ENCODE measurements at places on chromosomes 1 and 21.

GRCh38 chr21:29571949-29572348 lies 273.2 kb downstream of the BACH1 start:
- no peak for DNase-seq

GRCh38 chr1:225613006-225613405 lies 39.9 kb downstream of the ENAH start:
- no peak for DNase-seq

GRCh38 chr1:101408212-101409042 lies 171.6 kb downstream of the S1PR1 start:
- no peak for DNase-seq

GRCh38 chr1:47771751-47772150 lies 225.4 kb downstream of the TRABD2B start:
- DNase-seq, result no peak

- no peak for DNase-seq
These were observed 14.9 kb downstream of the STX12 start for GRCh38 chr1:27787895-27788294.

GRCh38 chr1:43171312-43171875 lies 696 bp downstream of the EBNA1BP2 start:
- no peak for DNase-seq

- DNase-seq, result peak; percentile 25
These were observed 54.5 kb downstream of the PCNX2 start for GRCh38 chr1:233240829-233241682.

GRCh38 chr1:163202833-163203451 lies at the start of gene RGS5:
RGS5 (minus strand) TSS chr1:163202916; CDS start chr1:163202835, 81 bp downstream.
- DNase-seq, result no peak

DNA sequence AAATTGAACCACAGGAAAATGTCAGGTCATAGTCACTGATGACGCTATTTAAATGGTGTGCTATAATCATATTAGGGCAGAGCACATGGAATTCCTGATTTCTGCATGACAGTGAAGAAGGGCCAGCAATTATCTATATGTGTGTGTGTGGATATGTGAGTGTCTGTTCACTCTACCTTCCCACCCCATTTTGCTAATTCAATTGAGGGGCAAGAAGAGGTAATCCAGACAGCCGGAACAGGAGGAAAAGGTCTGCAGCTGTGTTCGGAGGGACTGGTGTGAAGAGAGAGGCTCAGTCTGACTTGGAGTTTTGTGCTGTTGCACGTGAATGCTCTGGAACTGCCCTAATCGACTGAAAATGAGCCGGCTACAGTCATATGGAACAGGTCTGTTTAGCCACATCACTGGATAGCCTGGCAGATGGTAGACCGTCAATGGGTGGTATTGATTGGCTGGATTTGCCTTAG lies 5.1 kb upstream of the ELAVL4 start:
- no peak for DNase-seq

GRCh38 chr1:30923597-30923996 lies 15.0 kb upstream of the SDC3 start:
- no peak for DNase-seq

DNA sequence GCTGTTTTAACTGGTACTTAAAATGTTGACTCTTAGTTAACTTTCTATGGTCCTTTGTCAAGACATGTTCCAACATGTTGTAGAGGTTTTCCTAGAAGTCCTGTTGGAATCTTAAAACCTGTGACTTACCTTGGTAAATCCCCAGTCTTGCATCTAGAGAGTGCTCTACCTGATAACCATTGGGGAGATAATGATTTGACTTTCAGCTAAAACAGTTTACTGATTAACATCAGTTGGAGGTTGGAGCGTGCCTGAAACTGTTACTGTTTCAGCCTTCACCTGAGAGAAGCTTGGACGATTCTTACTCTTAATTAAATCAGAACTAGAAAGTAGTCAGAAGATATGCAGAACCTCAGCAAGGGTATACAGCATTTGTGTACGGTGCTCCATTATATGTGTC lies 8.8 kb downstream of the MDM4 start:
- no peak for DNase-seq

DNA sequence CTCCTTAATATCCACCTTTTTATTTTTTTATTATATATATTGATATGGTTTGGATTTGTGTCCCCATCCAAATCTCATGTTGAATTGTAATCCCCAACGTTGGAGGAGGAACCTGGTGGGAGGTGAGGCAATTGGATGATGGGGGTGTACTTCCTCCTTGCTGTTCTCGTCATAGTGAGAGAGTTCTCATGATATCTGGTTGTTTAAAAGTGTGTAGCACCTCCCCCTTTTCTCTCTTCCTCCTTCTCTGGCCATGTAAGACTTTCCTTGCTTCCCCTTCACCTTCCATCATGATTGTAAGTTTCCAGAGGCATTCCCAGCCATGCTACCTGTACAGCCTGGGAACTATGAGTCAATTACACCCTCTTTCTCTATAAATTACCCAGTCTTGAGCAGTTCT lies 22.7 kb upstream of the CCSAP start:
- no peak for DNase-seq

DNA sequence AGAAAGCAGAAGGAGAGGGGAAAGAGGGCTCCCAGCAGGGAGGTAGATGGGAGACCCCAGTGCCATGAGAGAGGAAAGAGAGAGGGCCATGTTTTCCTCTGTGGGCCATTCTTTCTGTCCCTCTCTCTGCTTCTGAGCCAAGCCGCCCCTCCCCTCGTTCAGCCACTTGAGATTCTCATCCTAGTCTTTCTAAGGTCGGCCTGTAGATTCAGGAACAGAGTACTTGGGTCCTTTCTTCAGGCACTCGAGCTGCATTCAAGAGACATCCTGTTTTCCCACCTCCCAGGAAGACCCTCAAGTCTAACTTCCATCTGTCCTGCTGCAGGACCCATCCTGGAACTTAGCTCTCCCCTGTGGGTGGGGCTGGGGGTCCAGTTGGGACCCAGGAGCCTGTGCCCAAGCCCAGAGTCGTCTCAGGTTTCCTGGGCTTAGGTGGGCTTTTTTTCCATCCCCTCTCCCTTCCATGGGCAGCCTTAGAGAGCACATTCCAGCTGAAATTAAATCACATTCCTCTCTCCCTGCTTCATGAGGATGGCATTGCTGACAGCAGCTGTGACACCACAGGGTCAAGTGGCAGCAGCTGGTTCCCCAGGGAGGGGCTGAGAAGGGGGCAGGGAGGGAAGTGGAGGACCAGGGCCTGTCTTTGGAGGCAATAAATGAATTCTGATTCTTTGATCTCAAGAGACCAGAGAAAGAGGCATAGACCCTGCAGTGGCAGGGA lies 13.0 kb downstream of the NES start:
- DNase-seq, result no peak

DNA sequence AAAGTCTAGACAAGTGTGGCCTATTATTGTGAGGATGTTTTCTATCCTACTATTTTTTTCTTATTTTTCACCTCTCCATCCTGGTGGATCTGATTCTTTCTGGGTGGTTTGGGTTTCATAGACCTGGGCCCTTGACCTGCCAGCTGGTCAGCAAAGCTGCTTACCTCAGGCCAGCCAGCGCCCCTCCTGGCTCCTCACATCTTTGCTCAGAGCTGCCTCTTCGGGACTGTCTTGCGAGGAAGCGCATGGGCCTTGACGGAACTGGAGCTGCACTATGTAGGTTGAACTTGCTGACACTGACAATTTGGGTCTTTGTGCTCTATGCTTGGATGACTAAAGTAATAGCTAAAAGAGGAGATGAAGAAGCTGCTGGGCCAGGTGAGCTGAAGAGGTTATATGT lies 138.5 kb upstream of the SYT6 start:
- no peak for DNase-seq

DNA sequence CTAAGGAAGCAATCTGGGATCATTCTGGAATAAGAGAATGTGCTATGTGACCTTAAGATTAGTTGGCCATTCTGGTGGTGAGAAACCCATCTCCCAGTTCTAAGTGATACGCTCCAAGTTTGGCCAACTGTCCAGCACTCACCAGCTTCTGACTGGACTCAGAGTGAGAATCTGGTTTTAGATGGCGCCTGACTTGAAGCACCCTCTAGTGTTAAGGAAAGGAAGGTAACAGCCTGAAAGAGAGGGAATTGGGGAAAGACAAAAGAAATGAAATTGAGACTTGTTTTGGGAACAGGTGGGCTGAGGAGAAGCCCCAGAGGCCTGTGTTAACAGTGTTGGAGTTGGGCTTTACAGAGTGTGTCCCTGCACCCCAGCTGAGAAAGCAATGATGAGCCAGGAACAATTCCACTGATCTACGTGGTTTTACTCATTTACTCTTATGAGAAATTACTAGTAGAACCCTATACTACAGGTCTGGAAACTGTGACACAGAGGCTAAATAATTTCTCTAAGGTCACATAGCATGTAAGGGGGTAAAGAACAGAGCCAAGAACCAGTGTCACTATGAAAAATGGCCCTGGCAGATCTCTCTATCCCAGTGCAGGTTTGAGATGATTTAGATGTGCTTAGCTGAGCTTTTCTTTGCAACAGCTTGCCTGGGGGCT lies 9.3 kb upstream of the FCAMR start:
- DNase-seq, result no peak

- DNase-seq, result no peak
These were observed 32.2 kb downstream of the POFUT2 start for GRCh38 chr21:45255381-45256020.

DNA sequence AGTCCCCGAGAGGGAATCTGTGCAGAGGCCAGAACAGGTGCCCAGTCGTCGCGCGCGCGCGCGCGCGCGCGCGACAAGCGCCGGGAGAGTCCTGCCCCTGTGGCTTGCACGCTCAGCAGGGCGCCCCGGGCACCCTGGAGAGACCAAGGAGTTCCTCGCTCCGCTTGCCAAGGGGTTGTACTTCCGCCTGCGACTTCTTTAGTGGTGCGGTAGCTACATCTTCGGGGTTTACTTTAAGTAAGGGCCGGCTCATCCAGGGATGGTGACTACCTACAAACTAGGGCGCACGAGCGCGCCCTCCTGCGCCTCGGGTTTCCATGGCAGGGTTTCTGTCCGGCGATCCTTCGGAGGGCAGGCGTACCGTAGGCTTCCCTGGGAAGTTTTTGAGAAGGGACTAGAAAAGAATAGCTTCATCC lies 1.4 kb downstream of the LHX4 start:
- no peak for DNase-seq

GRCh38 chr1:200038325-200038980 lies 10.9 kb downstream of the NR5A2 start:
- no peak for DNase-seq

GRCh38 chr1:22575532-22576149 lies 12.4 kb downstream of the EPHA8 start:
- DNase-seq, result no peak

- DNase-seq, result no peak
These were observed 624 bp downstream of the CTSK start for GRCh38 chr1:150807249-150808023.

- DNase-seq, result no peak
These were observed 15.3 kb downstream of the BECN2 start for GRCh38 chr1:241972703-241973369.

DNA sequence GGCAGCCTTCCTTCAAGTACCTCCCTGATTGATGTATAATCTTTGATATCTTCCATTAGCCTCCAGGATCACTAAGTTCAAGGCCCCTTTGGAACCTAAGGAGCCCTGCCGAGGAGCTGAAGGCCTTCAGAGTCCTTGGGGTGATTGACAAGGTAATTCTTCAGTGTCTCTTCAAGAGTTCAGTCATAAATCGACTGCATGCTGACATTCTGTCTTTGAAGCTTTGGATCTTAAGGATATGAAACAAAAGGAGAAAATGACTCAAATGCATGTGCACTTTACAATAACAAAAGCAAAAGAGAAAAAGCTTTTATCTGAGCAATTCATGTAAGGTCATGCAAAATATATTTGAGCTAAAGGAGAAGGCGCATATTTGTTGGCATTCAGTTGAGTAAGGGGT lies 125.3 kb downstream of the RPS6KC1 start:
- DNase-seq, result no peak

- no peak for DNase-seq
These were observed 7.7 kb upstream of the GPATCH4 start for GRCh38 chr1:156608981-156609380.

DNA sequence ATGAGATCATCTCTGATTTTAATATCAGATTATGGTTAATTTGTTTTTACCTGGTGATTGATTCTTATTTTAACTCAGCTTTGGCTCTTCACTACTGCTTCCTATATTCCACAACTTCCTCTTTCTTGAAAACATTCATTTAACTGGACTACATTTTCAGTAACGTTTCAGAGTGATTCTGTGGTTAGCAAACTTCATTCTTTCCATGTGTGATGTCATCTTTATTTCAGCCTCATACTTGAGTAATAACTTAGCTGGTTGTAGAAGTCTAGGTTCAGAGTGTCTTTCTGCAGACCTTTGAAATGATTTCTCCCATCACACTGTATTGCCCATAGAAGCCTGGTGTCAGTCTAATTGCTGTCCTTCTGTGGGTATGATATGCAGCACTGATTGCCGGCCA lies 36.0 kb upstream of the SLC35F3 start:
- DNase-seq, result no peak

- DNase-seq, result peak; percentile 59
These were observed 505 bp downstream of the CLSPN start for GRCh38 chr1:35769188-35769758.

DNA sequence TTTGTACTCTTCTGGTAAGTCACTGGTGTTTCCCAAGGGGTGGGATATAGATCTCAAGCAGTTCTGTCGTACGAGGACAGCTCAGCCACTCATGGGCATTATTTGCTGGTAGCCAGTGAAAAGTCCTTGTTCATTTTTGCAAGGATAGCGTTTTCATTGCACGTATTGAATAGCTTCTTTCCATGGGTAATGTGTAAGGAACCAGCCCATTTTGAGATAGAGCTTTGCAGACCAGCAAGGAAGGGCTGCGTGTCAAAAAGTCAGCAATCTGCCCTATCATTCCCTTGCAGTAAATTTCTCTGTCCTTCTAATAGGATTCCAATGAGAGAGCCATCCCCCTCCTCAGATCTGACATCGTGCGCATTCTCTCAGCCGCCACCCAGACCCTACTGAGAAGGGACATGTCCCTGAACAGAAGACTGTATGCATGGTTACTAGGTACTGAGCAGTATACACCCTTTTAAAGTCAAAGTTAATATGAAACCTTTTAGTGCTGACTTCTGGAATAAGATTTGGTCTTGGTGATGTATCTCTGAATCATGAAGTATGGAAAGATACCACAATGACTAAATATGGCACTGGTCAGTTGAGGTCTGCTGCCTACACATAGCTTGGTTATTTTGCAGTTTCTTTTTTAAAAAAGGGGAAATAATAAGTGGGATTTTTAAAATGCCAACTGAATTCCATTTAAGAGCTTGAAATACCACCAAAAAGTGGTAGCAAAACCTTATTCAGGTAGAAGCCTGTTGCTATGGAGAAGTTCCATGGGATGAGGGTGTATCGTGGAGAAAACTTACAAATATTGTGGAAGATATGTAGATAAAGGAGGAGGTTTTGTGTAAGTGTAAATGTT lies 55.3 kb downstream of the DOP1B start:
- no peak for DNase-seq

GRCh38 chr1:113141650-113142473 lies 68.9 kb downstream of the LRIG2 start:
- DNase-seq, result no peak

DNA sequence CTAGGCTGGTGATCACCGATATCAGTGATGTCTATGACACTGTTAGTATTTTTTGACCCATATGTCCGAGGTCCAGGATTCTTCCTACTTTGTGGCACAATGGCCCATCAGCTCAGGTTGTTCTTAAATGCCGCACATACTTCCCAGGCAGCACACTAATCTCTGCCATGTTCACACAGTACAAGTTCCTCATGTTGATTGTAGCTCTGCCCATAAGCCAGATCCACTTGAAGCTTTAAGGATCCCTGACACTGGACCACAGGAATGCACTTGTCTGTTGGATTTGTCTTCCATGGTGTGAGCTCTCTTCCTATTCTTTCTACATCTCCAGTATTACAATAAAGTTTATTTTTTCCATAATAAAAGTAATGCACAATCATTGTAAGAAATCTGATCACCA lies 69.5 kb downstream of the DDX20 start:
- DNase-seq, result no peak
